ENCODE measurements at places on chromosomes 7 and 10.

- DNase-seq: no peak
Measured at GRCh38 chr7:34407586-34407985, 250.4 kb upstream of the NPSR1 start.

DNA sequence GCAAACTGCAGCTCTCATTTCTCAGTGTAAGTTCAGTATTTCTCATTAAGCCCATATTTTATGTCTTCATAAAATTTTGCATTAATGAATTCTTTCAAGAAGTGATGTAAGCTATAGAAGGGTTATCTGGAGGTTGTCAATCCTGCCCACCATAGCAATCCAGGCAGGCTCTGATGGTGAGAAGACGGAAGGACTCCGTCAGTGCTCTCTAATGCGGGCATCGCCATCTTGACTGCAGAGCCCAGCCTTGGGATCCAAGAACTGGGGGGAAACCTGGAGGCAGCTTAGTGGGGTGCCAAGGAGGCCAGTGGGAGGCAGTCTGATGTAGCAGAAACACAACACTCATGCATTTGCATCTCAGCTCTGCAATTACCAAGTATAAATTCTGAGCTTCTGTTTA is 707.4 kb upstream of the NRP1 start:
- DNase-seq: no peak

DNA sequence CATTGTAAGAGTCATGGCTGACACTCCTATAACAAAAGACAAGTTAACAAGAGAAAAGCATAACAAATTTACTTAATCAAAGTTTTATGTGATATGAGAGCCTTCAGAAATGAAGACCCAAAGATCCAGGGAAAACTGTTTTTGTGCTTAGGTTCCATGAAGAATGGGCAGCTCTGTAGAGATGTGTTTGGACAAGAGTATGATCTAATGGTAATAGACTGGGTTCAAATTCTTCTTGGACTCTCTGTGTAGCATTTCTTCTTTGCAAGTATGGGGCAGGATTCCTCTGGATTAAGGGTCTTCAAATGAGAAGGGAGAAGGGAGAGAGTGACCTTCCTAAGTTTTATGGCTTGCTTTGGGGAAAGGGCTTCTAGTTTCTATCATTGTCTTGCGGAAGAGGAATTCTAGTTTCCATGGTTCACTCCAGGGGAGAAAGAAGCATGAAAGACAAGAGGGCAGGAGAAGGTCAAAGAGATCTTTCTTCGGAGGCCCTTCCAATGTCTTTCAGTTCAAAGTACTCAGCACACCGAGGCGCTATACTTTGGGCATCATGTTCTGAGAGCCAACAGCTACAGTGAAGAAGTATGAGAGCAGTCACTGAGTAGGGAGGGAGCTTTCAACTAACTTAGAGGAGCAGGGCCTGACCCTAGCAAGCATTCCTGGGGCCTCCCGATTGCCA is 15.4 kb downstream of the IFIT3 start:
- DNase-seq: no peak

DNA sequence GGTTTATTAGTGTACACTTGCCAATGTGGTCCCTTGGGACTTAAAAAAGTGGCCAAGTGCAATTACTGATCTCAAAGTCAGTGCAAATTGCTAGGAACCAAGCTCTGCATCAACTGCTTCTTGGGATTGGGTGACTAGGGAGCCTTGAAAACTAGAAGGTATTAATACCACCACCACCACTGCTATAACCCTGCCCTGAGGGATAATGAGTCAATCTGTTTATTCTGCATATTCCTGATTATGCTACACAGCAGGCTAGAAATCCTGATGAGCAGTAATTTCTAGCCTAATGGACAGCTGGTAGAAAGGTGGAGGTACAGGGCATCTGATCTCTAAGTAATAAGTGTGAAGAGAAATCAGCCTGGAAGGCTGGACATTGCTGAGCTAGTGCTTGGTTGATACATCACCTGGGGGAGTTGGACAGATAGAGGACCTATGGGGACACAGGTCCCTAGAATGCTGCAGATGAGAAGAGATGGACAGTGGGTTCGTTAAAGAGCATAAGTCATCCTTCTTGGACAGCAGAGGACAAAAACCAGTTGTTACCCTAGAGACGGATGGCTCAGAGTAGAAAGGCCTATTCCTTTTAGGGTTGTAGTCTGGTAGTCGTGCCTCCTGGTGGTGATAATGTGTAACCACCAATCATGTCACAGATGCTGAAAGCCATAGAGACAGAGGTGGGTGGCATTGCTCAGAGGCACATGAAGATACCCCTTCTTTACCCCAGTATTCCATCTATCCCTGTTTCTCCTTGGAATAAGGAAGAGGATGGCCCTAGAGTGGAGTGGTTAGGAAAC is 554.8 kb downstream of the SORCS1 start:
- no peak for DNase-seq

DNA sequence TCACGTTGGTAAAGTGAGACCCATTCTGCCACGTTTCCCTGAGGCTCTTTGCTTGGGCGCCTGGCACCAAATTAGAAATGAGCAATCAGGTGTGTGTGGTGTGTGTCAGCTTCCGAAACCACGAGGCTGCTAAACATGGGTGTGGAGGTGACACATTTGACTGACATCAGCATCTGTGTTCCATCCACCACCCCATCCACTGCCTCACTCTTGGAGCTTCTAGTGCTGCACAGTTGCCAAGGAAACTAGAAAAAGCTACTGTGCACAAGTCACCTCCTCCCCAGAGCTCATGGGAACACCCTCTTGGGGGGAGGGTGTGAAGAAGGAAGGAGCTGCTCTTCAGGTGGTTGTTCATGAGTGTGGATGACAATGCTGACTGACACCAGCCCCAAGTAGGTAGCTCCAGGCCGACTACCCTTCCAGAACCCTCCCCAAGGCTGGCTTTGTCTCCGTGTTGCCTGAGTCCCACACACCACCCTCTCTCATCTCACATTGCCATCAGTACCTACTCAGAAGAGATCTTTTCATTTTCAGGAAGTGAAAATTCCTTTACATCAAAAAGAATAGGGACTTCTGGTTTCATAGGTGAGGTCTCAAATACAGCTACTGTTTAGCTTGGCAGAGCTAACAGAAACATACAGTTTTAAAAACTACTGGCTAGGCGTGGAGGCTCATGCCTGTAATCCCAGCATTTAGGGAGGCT is 152.2 kb downstream of the TMEM178B start:
- no peak for DNase-seq

DNA sequence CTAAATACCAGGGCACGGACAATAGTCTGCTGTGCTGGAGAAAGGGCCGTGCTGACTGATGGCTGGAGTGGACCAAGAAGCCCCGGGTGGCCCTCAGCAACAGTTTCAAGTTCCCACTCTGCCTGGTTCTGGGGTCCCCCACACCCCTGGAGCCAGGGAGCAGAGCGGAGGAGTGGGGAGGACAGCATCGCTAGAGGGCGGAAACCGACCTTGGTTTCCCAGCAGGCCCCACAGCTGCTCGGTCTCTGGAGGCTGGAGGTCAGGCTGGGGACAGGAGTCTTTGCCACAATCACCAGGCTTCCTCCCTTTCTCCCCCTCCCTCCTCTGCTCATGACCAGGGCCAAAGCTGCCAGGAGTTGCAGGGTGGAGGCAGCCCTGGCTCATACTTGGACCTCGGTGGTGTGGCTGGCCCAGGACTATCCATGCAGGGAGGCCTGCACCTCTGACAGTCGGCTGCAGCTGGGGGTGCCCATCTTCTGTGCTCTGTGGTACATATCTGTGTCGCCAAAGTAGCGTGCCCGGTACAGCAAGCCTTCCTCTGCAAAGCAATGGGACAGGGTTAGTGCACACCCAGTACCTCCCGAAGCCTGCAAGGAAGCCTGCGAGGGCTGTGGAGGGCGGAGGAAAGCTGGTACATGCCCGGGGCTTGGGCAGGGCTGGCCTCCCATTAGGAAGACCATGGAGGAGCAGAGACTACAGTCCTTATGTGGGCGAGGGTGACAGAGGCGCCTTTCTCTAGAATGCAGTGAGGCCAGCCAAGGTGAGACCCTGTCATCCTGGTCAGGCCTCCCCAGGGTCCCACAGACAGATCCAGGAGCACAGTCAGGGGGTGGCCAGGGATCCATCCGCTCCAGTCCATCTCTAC is 19.1 kb downstream of the DNAJB12 start:
- no peak for DNase-seq

DNA sequence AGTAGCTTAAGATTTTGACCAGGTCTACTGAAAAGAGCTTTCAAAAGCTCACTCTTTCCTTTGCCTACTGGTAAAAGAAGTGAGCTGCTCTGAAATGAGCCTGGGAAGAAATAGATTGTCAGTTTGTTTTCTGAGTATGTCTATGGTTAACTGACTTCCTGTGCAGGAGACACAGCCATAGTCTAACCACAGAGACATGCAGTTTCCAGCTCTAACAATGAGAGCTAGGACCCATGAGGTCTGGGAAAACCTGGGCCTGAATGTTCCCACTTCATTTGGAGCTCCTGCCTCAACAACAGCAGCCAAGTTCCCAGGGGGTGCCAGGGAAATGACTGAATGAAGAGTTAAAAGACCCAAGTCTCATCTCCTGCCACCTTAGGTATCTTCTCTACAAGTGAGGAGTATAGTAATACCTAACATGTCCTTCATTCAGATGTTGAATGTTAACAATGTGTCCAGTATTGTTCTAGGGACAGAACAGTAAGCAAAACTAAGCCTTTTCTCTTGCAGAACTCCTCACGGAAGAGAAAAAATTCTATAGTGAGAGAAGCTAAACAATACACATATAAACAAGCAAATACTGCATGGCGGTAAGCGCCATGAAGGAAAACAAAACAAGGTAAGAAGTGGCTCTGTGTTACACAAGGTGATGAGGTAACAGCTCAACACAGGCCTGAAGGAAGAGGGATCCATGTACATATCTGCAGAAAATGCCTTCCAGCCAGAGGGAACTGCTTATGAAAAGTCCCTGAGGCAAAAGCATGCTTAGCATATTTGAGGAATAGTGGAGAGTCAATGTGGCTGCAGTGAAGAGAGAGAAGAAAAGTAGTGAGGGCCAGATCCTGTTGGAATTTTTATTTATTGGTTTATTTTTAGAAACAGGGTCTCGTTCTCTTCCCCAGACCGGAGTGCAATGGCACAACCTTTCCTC is 26.4 kb upstream of the ANKRD1 start:
- DNase-seq: no peak
